ENCODE measurements at places on chromosomes 11 and 22.
A peak's percentile ranks its signal among the peaks of the same experiment; 100 is the strongest.

DNA sequence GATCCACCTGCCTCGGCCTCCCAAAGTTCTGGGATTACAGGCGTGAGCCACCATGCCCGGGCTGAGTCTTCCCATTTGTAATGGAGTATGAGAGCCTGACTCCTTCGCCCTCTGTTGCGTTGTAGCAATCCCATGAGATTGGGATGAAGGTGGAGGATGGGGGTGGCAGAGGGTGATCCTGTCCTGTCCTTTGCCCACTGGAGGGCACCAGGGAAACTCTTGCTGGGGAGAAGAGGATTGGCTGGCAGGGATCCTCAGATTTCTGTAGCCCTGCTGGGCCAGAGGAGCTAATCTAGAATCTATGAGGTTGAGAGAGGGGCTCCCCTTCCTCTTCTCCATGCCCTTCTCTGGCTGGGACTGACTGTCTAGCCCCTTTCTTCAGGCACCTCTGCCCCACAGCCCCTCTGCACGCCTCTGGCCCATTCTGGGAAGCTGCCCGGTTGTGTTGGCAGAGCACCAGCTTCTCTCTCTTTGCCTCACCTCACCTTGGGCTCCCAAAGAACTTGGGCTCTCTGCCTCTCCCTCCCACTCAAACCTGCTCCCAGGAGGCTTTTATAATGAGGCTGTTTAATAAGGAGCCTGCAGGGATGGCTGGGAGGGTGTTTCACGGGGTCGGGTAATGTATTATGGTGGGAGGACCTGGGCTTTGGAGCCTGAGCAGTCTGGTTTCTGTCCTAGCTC lies 9.5 kb upstream of the CATSPER1 start:
- DNase-seq, result no peak

DNA sequence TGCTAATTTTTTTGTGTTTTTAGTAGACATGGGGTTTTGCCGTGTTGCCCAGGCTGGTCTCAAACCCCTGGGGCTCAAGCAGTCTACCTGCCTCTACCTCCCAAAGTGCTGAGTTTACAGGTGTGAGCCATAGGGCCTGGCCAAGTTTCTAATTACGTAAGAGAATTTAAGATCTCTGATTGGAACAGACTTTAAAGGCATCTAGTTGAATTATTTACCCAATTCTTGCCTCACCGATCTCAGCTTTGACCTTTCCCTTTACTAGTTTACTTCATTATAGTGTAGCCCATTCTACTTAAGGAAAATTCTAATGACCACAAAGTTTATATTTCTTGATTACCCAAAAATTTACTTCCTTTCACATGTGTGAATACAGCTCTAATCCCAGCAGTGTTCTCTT lies 81.6 kb downstream of the YAP1 start:
- DNase-seq, result no peak

DNA sequence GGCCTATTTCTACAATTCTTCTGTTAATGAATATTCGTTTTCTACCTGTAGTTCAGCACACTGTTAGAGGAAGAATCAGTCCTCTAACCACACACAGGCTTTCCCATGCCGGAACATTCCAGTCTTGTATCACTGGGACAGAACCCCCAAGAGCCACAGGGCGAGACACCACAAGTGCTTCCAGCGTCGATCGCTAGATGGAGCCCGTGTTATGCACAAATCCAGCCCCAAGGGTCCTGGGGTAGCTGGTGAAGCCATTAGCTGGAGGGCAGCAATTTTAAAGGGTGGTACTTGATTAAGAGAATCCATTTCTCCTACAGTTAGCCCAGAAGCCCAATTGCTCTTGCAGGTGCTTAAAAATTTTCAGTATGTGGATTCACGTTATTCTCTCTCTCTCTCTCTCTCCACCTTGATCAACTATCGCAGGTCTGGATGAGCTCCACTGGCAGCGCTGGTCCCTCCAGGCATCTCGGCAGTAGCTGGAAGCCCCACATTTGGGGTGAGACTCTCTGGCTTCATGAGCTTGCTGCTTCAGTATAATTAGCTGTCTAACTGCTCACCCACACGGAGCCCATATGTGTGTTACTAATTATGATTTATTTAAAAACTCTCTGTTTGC lies 148.2 kb upstream of the SNX19 start:
- DNase-seq, result peak; percentile 55

DNA sequence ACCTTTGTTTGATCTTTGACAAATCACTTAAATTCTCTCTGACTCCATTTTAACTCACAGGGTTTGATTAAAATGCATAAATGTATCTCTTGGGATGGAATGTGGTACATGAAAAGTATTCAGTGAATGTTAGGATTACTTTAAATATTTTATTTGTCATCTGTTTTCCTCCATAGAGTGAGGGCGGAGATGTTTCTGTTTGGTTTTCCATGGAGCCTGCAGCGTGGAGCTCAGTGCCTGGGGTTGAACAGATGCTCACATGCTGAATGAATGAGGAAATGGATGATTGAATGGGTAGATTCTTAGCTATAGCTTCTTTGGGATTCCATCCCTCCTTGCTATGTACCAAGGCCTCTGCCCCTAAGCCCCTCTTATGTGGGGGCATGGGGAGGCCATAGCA lies 10.0 kb downstream of the TSPAN18 start:
- no peak for DNase-seq

- no peak for DNase-seq
Observed at GRCh38 chr11:132242632-132243031, 872.2 kb downstream of the NTM start.

DNA sequence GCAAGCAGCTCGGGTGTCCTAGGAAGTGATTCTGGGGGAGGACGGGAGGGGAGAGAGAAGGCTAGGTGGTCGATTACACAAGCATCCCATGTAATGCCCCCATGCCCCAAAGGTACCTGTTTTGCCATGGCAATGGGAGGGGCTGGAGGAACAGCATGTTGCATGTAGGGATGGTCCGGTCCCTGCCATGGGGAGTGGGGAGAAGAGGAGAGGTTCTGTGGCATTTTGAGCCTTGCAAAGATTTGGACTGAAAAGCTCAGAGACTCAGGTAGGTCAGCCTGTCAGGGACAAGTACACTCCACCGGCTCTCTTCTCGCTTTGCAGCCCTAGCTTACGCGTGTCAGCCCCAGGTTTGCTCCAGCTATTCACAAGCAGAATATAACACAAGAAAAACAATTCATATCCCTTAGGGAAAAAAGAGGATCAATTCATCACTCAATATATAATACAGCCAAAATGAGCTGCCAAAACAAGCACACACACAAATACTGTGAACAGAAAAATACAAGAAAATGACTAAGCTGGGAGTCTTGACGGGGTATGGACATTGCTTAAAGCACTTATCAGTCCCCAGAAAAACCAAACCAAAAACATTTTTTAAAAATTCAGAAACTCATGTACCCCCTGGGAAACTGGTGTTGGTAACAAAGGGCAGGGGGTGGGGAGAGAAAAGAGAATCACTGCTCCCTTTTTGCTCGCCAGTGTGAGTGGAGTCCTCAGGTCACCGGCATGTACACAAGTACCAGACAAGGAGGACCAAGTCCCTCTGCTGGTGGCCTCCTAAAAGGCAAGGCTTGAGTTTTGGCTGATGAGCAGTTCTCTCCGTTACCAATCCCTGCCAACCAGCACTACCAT lies 21.6 kb downstream of the APOL5 start:
- no peak for DNase-seq

- DNase-seq, result no peak
Observed at GRCh38 chr22:28348613-28349609, 330.7 kb downstream of the TTC28 start.

DNA sequence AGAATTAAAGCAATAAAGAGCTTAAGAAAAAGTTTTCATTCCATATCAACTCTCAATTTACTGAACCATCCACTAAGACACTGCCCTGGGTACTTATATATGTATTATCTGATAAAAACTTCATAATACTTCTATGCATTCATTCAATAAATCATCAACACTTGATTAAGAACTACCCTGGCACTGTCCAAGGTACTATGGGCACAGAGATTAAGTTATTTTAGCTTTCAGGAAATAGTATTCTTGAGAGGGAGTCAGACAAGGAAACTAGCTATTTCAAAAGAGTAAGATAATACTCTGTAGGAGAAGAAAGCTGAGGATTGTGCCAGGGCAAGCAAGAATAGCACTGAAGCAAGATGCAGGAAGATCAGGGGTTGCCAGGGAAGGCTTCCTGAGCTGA lies 640.8 kb downstream of the FAM181B start:
- DNase-seq, result peak; percentile 3

- no peak for DNase-seq
Observed at GRCh38 chr11:5107285-5107684, 30.9 kb downstream of the OR52A5 start.

DNA sequence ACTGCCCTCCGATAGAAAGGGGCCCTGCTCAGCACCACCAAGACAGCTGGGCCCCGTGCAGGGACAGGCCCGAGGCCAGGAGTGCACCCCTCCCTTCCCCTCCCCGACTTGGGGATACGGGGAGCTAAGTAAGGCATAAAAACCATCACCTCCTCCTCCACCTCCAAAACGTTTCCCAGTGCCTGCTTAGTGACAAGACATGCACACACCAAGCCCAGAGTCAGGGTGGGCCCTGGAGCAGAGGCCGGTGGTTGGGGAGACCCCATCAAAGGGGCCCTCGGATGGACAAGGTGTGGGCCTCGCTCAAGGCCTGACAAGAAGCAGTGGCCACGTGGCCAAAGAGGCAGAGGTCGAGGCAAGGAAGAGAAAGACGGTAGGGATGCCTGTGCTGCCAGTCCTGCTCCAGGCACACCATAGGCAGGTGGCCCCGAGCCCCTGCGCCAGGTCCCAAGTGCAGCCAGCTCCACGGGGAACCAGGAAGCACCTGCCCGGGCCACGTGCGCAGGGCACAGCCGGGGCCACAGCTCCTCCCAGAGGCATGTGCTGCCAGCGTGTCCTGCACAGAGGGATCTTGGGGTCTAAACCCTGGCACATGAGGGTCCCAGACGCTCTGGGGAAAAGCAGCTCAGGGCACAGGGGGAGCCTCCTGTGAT lies 53.0 kb downstream of the BRD1 start:
- no peak for DNase-seq

GRCh38 chr11:82845356-82846353 lies 54.6 kb downstream of the PRCP start:
- no peak for DNase-seq

DNA sequence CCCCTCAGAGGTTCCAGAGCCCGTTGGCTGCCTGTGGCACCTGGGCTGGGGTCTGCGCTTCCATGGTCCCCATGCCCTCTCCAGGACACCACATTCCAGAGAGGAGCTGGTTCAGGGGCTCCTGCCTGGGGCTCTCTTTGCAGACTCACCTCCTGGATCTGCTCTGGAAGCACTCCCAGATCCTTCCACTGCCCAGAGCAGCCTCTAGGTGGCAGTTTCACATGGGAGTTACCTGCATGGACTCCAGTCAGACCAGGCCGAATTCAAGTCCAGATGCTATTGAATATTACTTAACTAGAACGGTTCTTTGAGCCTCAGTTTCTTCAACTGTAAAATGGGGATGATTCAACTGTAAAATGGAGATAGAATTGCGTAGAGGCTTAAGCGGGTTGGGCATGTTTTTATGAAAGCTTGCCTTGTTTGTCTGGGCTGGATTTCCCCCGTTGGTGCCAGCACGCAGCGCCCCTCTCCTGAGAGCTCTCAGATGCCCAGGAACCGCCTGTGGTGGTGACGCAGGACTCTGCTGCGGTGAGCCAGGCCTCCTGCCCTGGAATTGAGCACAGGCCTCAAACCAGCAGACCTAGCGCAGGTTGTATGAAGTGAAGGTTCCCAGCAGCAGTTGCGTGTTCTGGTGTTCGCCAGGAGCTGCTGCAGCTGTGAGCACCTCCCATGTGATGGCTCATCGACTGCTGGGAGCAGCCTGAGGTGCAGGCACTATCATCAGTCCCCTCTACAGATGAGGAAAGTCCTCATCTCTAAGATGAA lies 44.2 kb downstream of the LMO1 start:
- DNase-seq, result peak; percentile 49

GRCh38 chr11:116114198-116114651 lies 610.0 kb upstream of the CADM1 start:
- no peak for DNase-seq

DNA sequence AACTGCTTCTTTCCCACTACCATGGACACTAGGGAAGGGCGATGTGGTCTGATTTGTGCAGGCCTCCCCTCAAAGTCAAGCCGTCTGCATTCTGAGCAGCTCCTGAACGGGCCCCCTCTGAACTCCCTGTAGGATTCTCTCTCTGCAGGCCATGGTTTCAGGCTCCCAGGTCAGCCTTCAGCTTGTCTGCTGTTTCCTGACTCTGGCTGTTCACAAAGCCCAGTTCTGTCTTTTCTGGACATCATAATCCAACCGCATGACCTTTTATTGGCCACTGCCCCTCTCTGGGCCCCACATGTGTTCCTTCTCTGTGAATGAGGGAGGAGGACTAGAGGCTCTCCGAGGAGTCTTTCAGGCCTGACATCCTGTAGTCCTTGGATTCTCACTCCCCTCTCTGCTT lies 161.0 kb downstream of the FEZ1 start:
- no peak for DNase-seq

- DNase-seq, result no peak
Observed at GRCh38 chr22:32699686-32700085, 101.8 kb upstream of the TIMP3 start.

- peak; percentile 86 for DNase-seq
Observed at GRCh38 chr11:9265211-9266131, at the start of gene DENND5A. DENND5A (minus strand) TSS chr11:9265350; CDS start chr11:9265069, 281 bp downstream.

DNA sequence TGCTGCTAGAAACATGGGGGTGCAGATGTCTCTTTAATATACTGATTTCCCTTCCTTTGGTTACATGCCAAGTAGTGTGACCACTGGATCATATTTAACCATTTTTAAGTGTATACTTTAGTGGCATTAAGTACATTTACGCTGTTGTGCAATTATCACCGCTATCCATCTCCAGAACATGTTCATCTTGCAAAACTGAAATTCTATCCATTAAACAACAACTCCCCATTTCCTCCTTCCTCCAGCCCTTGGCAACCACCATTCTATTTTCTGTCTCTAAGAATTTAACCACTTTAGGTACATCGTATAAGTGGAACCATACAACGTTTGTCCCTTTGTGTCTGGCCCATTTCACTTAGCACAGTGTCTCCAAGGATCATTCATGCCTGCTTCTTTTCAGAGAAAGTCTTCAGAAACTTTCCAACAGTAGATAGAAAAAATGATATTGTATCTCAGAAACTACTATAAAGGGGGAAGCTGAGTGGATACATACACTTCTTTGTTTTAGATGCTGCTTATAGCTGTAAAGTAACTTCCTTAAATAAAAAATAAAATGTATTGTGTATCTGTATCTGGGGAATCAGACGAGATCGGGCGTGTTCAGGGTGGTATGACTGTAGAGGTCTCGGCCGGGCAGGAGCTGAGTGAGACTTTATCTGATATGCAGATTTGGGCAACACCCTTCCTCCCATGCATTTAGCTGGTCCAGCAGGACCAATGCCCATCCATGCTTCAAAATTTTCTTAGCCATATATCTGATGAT lies 44.6 kb upstream of the ZBED5 start:
- DNase-seq, result no peak

- peak; percentile 45 for DNase-seq
Observed at GRCh38 chr11:67614730-67615714, 8.3 kb downstream of the NDUFV1 start.

- DNase-seq, result no peak
Observed at GRCh38 chr11:123299721-123300120, 104.7 kb upstream of the CLMP start.

All from RKO (cell line).